PC-3 (cell line): ENCODE measurements at places on chromosomes 11 and 22.

- DNase-seq: no peak
Measured at GRCh38 chr11:23542189-23542588, 681.9 kb upstream of the CCDC179 start.

GRCh38 chr11:24389575-24389974, 107.3 kb upstream of the LUZP2 start:
- DNase-seq: no peak

DNA sequence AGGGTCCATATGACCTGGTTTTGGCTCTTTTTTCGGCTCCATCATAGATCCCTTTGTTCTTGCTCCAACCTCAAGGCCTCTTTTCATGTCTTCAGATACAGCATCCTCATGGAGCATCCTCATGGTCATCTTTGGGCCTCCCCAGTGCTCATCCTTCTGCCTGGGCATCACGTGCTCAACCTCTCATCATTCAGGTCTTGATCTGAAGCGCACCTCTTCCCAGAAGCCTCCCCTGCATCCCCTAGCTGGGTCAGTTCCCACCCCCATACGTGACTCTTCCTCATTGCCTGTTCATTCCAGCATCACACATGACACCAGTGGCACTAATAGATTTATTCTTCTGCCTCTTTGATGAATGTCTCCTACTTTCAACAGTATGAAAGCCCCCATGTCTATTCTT, 192.2 kb downstream of the MIAT start:
- no peak for DNase-seq

DNA sequence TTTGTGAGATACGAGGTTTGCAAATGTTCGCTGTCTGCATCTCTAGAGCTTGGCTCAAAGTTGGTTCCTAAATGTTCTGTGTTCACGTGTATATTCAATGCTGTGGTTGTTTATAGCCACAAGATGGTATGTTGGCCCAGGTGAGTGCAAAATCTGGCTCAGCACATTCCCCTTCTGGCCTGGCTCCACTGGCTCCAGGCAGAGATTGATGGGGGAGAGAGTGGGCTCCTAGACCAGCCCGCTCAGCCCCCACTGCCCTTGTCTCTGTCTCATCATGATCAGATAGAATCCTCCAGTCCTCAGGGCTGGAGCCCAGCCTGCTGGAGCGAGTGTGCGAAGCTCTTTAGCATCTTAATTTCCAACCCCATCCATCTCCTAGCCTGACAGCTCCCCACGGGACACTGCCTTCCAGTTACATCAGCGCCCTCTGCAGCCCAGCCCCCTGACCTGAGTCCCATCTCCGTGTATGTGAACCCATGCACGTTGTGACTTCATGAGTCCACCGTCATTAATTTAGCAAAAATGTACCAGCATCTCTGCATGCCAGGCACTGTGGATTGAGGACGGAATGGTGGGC, 2.0 kb downstream of the P2RX3 start:
- peak; percentile 35 for DNase-seq

DNA sequence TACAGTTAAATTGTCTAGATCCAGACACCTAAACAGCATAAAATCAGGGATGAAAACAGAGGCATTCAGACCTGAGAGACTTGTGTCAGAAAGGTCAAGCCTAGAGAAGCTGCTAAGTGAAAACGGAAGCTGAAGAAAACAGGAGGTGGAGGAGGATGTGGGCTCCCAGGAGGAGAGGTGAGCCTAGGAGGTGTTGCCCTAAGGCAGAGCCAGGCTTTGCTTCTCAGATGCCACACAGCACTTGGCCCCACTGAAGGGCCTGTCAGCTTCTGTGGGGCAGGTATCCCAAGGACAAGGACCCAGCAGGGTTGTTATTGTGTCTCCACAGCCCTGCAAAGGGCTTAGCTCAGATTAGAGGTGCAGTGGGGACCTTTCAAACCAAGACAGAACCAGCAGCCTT, 14.4 kb downstream of the UFD1 start:
- DNase-seq: no peak

DNA sequence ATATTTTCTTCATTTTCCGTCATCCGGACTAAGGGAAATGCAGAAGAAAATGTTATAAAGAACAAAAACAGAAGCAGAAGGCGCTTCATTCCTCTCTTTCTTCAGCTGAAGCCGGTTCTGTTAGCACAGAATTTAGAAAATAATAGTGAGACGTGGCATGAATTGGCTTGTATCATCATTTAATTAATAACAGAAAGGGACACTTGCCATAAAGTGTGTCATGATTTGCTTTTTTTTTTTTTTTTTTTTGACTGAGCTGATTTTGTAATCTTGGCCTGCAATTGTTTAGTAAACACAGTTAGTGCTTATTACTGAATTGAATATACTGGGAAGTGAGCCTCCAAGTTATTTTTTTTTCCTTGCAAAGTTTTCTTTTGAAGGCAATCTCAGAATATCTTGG, at the start of gene MMP27:
Gene MMP27, minus strand, starts transcription at position 144 of the 400 bp plus-strand sequence. Its CDS starts 55 bp downstream, at position 89.
- no peak for DNase-seq

DNA sequence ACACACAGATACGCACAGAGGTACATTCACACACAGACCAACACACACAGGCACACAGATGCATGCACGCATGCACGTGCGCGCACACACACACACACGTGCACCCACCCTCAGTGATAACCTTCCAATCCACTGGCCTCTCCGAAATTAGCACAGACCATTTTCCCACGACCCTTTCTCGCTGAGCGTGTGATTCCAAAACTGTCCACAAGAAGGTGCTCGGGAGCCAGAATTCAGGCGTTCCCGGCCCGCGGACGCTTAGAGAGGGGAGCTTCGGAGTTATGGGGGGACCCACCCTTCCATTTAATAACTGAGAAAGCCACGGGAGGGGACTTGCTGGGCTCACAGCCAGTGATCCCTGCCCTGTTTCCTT, 33.8 kb upstream of the SLC35C1 start:
- DNase-seq: peak; percentile 67

DNA sequence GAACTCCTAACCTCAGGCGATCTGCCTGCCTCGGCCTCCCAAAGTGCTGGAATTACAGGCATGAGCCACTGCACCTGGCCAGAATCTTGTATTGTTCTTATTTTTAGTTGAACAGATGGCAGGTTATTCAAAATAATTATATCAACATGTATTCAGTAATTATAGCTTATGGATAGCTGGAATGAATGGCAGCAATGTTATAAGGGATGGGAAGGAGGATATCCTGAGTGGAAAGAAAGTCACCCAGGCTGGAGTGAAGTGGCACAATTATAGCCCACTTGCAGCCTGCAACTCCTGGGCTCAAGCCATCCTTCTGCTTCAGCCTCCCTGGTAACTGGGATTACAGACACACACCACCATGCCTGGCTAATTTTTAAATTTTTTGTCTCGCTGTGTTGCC, 88.1 kb downstream of the MED15 start:
- DNase-seq: no peak

DNA sequence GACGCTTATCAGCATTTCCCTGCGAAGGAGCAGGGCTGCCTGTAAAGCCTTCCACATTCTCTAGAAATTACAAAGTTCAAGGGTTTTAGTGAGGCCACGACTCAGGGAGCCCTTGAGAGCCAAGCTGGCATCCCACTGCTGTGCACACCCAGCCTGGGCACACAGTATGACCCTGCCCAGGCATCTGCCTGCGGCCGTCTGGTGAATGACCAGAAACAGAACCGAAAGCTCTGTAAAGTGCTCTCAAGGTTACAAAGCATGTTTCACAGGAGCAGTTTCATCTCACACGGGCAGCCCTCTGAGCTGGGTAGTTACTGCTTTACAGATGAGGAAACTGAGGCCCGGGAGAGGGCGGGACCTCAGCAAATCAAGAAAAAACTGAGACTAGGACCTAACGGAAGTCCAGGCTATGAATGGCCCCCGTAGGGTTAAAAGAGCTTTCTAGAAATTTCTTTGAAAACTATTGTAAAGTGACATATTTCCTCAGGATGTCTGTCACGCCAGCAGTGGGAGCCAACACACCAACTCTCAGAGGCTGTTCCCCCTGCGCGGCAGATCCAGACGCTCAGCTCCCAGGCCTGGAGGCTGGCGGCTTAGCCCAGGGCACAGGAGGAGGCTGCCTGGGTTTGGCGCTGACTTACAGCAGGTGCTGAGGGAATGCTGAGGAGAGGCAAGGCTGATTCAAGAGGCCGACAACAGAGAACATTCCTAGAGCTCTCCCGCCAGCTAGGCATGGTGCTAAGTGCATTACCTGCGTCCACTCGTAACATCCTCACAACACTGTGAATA, 7.7 kb upstream of the TCF20 start:
- no peak for DNase-seq

GRCh38 chr11:82864268-82864667, 36.0 kb downstream of the PRCP start:
- DNase-seq: peak; percentile 82

GRCh38 chr11:87366763-87367405, 329.1 kb downstream of the TMEM135 start:
- DNase-seq: no peak

DNA sequence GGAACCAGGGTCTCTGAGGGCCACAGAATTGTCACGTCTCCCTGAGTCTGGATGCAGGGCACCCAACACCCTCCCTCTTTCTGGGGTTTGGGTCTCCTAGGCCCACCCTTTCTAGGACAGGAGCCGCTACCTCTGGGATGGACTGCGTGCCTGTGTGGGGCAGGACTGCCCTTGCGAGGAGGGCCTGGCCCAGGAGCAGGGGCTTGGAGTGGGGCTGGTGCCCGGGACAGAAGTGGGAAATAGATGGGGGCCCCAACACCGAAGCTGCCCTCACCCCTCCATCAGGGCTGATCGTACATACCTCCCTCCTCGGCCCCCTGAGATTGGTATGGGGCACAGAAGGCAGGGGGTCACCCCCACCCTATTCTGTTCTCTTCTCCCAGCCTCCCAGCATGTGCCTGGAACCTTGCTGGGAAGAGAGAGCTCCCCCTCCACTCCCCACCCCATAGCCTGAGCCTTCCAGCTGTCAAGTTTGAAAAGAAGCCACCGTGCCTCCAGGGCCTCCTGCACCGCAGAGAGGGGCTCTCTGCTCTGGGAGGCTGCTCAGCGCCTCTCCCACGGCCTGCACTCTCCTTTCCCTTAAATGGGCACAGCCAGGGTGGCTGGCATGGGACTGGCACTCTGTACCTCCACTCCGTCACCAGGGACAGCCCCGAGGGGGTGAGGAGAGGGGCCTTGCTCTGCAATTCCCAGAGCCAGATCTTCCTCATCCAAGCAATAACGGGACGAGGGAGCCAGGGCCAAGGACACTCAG, 1.8 kb downstream of the LRRC10B start:
- no peak for DNase-seq

- no peak for DNase-seq
Measured at GRCh38 chr11:113255741-113256140, 58.6 kb upstream of the TTC12 start.

GRCh38 chr22:28813772-28814518, 13.6 kb upstream of the XBP1 start:
- no peak for DNase-seq

- no peak for DNase-seq
Measured at GRCh38 chr11:13348305-13348704, 70.7 kb downstream of the BMAL1 start.

GRCh38 chr11:36268337-36268985, 20.8 kb downstream of the COMMD9 start:
- DNase-seq: no peak

- DNase-seq: peak; percentile 25
Measured at GRCh38 chr11:109085708-109086373, 336.1 kb upstream of the C11orf87 start.

- no peak for DNase-seq
Measured at GRCh38 chr22:39938509-39939111, 21.6 kb upstream of the TMA7B start.

- DNase-seq: no peak
Measured at GRCh38 chr11:78660471-78660870, 85.8 kb upstream of the NARS2 start.

- DNase-seq: no peak
Measured at GRCh38 chr11:44383246-44383645, 73.3 kb upstream of the ALX4 start.

DNA sequence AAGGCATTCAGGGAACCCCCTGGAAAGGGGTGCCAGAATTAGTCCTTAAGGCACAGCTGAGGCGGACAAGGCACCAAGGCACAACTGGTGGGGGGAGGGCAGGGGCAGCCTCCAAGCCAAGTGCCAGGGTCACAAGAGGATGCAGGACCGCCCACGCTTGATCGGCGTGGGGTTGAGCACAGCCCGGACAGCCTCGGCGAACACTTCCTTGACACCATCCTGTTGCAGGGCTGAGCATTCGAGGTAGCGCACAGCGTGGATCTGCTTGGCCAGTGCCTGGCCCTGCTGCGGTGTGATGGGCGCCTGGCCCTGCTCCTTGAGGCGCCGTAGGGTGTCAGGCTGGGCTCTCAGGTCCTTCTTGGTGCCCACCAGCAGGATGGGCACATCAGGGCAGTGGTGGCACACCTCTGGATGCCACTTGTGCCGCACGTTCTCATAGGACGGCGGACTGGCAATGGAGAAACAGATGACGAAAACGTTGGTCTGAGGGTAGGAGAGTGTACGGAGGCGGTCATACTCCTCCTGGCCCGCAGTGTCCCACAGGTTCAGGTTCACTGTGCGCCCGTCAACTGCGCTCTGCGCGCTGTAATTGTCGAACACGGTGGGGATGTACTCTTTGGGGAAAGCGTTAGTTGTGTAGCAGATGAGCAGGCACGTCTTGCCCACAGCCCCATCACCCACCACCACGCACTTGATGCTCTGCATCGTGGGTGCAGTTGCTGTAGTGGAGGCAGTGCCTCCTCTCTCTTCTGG, 13.1 kb downstream of the RHOG start:
- DNase-seq: no peak

DNA sequence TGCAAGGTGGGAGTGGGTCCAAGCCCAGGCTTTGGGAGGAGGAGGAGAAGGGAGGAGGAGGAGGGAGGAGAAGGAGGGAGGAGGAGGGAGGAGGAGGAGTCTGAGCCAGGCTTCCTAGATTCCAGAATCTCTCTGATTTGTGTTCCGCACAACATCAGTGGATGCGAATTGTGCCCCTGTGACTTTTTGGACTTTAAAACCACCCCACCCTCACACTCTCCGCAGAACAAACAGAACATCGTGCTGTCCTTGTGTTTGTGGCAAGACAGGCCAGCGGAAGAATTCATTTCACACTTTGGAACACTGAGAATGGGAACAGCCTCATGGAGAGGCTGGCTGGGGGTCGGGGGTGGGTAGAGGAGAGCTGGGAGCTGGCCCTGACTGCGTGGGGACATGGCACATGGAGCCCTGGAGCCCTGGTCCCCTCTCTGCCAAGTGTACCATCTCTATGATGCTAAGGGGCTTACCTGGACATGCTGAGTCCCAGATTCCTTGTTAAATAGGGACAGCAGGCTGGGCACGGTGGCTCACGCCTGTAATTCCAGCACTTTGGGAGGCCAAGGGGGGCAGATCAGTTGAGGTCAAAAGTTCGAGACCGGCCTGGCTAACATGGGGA, 16.4 kb upstream of the SHANK2 start:
- no peak for DNase-seq
